ENCODE measurements at places on chromosomes 16 and 17. TPM values are rescaled to one million over a fixed set of nuclear protein-coding genes. Genes with fewer than 3 reads are reported as not detected.

The ZNF594 gene
- 8.7 TPM for total RNA-seq

The IRX3 gene
- 68.4 TPM for total RNA-seq

The ALDH3A1 gene
- not detected for total RNA-seq

- no peaks in the 10 kb centered on the region for H3K27me3 ChIP-seq
- no peak for DNase-seq
- H3K4me3 ChIP-seq: no peak overlapping the region
- H3K4me1 ChIP-seq: no peaks in the 10 kb centered on the region
- no peak overlapping the region for H3K27ac ChIP-seq
- H3K36me3 ChIP-seq: no peaks in the 10 kb centered on the region
These were observed 209.6 kb upstream of the CACNG5 start for GRCh38 chr17:66625311-66625767.

GRCh38 chr17:5913032-5913531 lies 157.1 kb upstream of the WSCD1 start:
- no peaks in the 10 kb centered on the region for H3K36me3 ChIP-seq
- DNase-seq: no peak
- H3K27ac ChIP-seq: no peak overlapping the region
- no peaks in the 10 kb centered on the region for H3K27me3 ChIP-seq

GRCh38 chr17:20924306-20924705 lies 118.5 kb downstream of the USP22 start:
- peaks cover 49% of the 10 kb centered on the region for H3K4me1 ChIP-seq
- no peak overlapping the region for H3K4me3 ChIP-seq
- no peak overlapping the region for H3K27ac ChIP-seq
- DNase-seq: no peak
- H3K27me3 ChIP-seq: no peaks in the 10 kb centered on the region

GRCh38 chr17:15965528-15965927 lies 20.6 kb downstream of the ADORA2B start:
- H3K4me1 ChIP-seq: peaks cover 28% of the 10 kb centered on the region
- no peaks in the 10 kb centered on the region for H3K27me3 ChIP-seq
- no peak overlapping the region for H3K4me3 ChIP-seq
- H3K36me3 ChIP-seq: no peaks in the 10 kb centered on the region

GRCh38 chr17:62739645-62740388 lies 68.3 kb downstream of the MARCHF10 start:
- H3K27ac ChIP-seq: no peak overlapping the region
- no peaks in the 10 kb centered on the region for H3K27me3 ChIP-seq
- H3K4me3 ChIP-seq: no peak overlapping the region
- H3K4me1 ChIP-seq: no peaks in the 10 kb centered on the region
- no peaks in the 10 kb centered on the region for H3K36me3 ChIP-seq

DNA sequence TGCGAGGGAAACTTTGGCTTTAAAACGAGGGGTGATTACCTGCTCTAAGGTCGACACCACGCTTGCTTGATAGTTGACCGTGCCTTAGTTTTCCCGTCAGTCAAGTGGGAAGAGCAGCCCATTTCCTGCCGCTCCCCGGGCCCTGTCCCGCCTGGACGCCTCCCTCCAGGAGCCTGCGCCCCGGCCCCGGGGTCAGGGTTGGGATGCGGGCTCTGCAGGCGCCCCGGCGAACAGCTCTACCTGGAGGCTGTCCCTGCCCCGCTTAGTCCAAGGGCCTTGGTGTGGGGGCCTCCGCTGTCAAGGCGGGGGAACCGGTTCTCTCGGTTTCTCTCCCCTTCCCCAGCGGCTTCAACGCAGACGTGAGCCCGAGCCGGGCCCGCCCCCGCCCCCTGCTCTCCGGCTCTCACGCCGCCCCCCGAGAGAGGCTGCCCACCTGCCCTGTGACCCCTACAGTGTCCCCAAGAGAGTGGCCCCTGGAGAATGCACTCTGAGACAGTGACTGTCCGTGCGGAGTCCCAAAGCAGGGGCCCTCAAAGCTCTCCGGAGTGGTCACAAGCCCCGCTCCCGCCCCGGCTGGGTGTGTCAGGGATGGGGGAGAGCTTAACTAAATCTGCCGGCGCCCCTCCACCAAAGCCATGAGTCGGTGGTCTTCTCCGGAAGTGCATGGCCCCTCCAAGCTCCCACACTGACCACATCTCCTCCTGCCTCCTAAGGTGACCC lies 117.4 kb upstream of the SMURF2 start:
- peaks cover 10% of the 10 kb centered on the region for H3K4me1 ChIP-seq
- DNase-seq: peak; percentile 77
- H3K36me3 ChIP-seq: no peaks in the 10 kb centered on the region
- H3K4me3 ChIP-seq: no peak overlapping the region
- H3K27me3 ChIP-seq: peaks cover 40% of the 10 kb centered on the region

DNA sequence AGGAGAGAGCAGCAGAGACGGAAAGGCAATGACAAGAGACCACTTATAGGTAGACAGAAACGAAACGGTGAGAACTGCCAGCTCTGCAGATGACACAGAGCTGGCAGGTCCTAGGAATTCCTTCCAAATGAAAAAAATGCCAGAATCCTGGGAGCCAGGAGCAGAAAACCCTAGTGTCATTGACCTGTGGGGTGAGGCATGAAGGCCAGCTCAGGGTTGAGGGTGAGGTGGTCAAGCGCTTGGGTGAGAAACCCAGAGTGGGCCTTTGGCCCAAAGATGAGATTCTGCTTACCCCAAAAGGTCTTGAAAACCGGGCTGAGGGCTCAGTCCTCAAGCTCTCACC lies 9.2 kb downstream of the HIC1 start:
- peaks cover 72% of the 10 kb centered on the region for H3K4me1 ChIP-seq
- no peak overlapping the region for H3K4me3 ChIP-seq
- peak overlapping the region; percentile 97 for H3K27ac ChIP-seq
- DNase-seq: peak; percentile 71
- no peaks in the 10 kb centered on the region for H3K27me3 ChIP-seq
- H3K36me3 ChIP-seq: peaks cover 51% of the 10 kb centered on the region

DNA sequence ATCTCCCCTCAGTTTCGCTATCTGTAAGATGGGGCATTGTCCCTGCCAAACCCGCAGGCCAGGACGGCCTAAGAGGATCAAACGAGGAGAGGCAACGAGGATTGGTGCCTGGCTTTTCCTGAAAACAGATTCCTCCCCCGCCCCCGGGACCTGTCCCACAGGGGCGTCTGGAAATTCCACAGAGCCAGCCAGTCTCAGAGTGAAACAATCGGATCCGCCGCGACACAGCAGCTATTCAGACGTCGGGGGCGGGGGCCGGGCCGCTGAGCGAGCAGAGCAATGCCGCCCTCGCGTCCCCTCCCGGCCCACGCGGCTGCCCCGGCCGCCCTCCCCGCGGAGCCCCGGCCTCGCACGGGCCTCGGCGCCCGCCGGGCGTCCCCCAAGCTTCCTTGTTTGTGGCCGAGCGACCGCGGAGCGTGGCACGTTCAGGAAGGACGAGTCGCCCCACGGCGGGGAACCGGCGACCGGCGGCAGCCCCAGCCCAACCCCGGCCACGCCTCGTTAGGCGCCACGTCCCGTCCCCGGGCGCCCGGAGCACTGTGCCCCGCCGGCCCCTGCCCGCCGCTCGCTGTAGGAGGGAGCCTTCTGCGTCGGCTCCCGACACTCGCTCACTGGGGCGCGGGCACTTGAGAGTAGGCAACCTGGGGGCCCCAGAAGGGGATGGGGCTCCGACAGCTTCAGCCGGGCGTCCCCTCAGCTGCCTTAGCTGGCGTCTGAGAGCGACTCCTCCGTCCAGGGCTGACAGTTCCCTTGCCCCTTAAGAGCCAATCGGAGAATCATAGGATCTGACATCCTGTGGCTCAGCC lies 29.6 kb upstream of the PHOSPHO1 start:
- peak overlapping the region; percentile 76 for H3K4me3 ChIP-seq
- DNase-seq: peak; percentile 95
- H3K4me1 ChIP-seq: peaks cover 12% of the 10 kb centered on the region
- H3K27me3 ChIP-seq: no peaks in the 10 kb centered on the region
- H3K27ac ChIP-seq: peak overlapping the region; percentile 77
- no peaks in the 10 kb centered on the region for H3K36me3 ChIP-seq

GRCh38 chr17:34639706-34640425 lies 60.5 kb downstream of the TMEM132E start:
- no peak for DNase-seq
- no peak overlapping the region for H3K4me3 ChIP-seq
- H3K36me3 ChIP-seq: no peaks in the 10 kb centered on the region
- H3K4me1 ChIP-seq: no peaks in the 10 kb centered on the region
- H3K27me3 ChIP-seq: no peaks in the 10 kb centered on the region

DNA sequence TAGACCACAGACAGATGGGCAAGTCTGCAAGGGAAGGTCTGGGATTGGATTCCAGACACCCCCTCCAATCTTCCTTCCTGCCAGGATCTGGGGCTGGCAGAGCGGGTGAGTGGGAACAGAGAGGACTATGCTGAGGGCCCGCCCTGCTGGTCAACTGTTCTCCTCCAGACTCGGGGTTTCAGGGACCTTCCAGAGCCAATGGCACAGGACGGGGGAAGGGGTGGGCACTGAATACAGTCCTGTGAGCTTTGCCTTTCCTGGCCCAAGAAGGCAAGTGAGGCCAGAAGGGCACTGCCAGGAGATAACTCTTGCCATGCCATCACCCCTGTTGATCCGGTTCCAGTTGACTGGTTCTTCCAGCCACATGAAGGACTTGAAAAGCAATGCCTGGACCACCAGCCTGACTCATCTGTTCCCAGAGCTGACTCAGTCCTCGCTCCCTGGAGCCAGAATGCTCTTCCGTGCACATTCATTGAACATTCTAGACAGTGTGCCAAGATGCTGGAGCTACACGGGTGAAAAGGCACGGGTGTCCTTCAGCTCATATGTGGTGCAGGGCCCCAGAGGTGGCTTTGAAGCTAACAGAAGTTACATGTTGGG lies 533 bp upstream of the MEFV start:
- no peaks in the 10 kb centered on the region for H3K36me3 ChIP-seq
- no peak overlapping the region for H3K27ac ChIP-seq
- DNase-seq: peak; percentile 86
- peaks cover 20% of the 10 kb centered on the region for H3K4me1 ChIP-seq
- no peak overlapping the region for H3K4me3 ChIP-seq

DNA sequence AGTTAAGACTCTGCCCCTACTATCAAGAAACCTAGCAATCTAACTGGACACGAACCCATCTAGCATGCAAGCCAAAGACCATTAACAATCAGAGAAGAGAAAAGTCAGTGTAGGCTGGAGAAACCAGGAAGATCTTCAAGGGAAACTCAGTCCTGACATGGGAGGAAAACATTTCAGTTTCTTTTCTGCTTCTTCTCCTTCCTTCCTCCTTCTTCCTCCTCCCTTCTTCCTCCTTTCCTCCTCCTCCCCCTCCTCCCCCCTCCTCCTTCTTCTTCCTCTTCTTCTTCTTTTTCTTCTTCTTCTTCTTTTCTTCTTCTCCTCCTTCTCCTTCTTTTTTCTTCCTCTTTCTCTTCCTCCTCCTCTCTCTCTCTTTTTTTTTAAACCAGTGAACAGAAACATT lies 29.6 kb upstream of the SHISA9 start:
- no peaks in the 10 kb centered on the region for H3K27me3 ChIP-seq
- H3K36me3 ChIP-seq: no peaks in the 10 kb centered on the region
- H3K27ac ChIP-seq: no peak overlapping the region
- no peak overlapping the region for H3K4me3 ChIP-seq

DNA sequence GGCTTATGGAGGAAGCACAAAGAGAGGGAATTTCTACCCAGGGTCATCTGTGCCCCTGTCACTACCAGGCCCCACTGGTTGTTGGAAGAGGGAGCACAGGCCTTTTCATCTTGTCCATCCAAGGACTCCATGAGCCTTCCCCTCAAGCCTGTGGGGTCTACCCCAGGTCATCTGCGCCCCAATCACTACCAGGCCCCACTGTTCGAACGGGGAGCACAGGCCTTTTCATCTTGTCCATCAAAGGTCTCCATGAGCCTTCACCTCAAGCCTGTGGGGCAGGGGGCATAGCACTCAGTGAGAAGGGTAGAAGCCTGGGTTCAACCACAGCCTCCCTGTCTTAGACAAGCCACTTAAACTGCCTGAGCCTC lies 101.5 kb upstream of the CDH5 start:
- DNase-seq: no peak
- no peaks in the 10 kb centered on the region for H3K36me3 ChIP-seq

DNA sequence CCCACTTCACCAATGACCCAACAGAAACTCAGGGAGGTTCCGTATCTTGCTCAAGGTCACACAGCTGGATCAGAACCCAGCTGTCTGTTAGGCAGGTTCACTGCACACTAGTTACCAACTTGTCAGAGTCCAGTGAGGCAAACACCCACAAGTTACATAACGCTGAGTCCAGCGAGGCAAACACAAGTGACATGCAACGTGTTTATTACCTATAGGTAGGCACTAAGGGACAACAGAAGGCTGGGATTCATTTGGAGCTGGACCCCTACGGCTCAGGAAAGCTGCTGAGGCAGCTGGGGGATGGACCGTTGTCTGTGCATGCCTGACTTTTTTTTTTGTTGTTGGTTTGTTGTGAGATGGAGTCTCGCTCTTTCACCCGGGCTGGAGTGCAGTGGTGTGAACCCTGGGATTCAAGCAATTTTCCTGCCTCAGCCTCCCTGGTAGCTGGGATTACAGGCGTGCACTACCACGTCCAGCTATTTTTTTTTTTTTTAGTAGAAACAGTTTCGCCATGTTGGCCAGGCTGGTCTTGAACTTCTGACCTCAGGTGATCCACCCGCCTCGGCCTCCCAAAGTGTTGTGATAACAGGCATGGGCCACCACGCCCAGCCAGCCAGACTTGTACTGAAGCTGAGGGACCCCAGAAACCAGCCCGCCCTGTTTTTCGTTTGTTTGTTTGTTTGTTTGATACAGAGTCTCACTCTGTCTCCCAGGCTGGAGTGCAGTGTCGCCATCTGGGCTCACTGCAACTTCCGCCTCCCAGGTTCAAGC lies 1.9 kb upstream of the RSAD1 start:
- H3K4me3 ChIP-seq: no peak overlapping the region
- H3K27me3 ChIP-seq: no peaks in the 10 kb centered on the region
- H3K36me3 ChIP-seq: peaks cover 9% of the 10 kb centered on the region
- peaks cover 12% of the 10 kb centered on the region for H3K4me1 ChIP-seq

GRCh38 chr17:60151355-60151754 lies 1.6 kb downstream of the CA4 start:
- H3K36me3 ChIP-seq: no peaks in the 10 kb centered on the region
- peaks cover 69% of the 10 kb centered on the region for H3K27me3 ChIP-seq
- peaks cover 14% of the 10 kb centered on the region for H3K4me1 ChIP-seq
- H3K4me3 ChIP-seq: no peak overlapping the region
- H3K27ac ChIP-seq: no peak overlapping the region

DNA sequence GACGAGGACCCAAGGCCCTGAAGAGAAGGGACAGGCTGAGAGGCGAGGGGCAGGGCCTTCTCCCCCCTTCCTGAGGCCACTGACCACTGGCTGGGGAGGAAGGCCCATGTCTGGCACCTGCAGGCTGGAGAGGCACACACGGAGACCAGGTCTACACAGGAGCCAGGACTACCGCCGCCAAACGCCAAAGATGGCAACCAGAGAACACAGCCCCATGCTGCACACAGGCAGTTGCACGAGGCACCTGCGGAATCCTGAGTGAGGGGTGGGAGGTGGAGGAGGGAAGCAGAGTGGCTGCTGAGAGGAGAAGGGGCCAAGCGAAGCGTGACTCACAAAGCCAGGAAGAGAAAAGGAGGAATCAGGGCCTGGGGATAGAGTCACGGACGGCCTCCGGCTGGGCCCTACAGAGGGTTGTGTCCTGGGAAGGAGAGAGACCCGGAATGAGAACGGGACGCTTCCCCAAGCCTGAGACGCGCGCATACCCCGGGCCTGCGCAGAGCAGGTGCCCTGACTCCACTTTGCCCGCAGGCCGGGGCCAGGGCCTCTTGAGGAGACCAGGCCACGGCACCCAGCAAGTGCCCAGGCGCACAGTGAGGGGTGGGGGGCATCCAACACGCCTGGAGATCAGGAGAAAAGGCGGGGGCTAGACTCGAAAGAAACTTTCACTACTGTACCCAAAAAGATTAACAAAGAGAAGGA lies 28.7 kb upstream of the C16orf95 start:
- H3K4me3 ChIP-seq: no peak overlapping the region
- no peaks in the 10 kb centered on the region for H3K27me3 ChIP-seq

Measured in osteoblast (primary cell).